Effector memory CD8-positive, alpha-beta T cell (primary cell): ENCODE measurements at places on chromosomes 13 and 19.

DNA sequence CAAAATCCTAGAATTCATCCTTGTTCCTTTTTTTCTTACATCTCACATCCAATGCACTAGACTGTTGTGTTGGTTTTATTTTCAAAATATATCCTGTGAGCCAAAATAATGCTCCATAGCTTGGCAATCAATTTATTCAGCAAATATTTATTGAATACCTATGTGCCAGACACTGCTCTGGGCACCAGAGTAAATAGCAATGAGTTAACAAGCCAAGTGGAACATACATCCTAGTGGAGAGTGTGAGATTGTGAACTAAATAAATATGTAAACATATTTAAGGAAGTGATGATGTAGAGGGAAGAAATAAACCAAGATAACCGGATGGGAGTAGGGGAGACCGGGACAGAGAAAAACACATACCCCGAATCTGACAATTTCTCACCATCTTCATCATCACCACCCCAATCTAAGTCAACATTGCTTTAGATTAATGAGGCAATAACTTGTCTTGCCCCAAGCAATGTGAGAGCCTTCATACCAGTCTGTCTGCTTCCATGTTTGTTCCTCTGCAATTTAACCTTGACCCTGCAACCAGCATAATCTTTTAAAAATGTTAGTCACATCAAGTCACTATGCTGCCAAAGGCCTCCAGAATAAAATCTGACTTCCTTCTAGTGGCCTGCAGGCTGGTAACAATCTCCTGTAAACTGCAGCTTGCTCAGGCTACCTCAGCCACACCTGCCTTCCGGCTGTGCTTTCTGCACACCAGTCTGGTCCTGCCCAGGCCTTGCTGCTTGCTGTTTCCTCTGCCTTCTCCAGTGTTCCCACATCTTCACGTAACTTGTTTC lies 199.2 kb downstream of the DLEU7 start:
- peaks cover 6% of the 10 kb centered on the region for H3K27me3 ChIP-seq
- no peak overlapping the region for H3K4me3 ChIP-seq
- no peaks in the 10 kb centered on the region for H3K36me3 ChIP-seq
- no peak overlapping the region for H3K27ac ChIP-seq

DNA sequence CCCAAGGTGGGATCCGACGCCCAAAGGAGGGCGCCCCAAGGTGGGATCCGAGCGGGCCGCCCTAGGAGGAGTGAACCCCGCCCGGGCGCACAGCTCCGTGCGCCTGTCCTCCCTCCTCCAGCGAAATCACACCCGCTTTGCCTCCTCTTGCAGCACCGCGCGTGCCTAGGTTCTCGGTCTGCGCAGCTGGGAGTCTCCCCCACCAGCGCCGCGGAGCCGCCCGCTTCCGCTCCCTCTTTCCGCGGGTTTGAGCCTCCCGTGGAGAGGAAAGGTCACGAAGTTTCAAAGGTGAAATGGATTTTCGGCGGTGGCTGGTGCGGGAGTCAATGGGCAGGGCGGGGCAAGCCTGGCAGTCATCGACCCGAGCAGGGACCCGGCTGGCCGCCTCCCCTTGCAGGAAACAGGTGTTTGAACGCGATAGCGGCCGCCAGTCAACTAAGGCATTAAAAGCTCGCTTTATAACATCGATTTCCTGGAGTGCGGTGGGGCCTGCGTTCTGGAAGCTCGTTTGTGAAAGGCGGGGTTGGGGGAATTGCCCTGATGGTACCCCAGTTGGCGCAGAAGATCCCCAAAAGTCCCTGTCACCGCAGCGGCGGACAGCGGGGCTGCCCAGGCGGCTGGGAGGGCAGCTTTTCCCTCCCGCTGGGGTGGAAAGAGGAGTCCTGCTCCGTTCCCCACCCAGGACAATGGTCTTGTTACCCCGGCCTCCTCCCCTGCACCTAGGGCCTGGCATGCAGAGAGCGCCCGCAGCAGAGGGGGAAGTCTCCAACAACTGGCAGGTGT lies 9.0 kb upstream of the SOX1 start:
- no peak for DNase-seq
- H3K4me1 ChIP-seq: peaks cover 2% of the 10 kb centered on the region
- H3K36me3 ChIP-seq: no peaks in the 10 kb centered on the region
- no peak overlapping the region for H3K4me3 ChIP-seq

DNA sequence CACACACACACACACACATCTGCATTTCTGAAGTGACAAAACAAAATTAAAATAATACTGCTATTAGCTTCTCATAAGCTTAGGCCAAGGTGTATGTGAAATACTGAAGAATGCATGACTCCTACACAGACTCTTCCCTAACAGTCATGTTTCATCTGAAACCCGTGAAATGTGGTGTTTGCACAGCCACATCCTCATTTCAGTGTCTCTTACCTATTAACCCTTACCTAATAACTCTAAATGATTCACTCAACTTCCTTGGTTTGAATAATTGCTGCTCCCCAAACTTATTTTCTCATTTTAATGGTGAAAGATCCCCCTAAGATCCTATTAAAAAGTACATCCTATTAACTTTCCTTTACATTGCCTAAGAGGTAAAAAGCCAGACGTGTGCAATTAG lies 117.6 kb downstream of the MIPEP start:
- no peak overlapping the region for H3K4me3 ChIP-seq
- H3K36me3 ChIP-seq: peaks cover 6% of the 10 kb centered on the region
- H3K27ac ChIP-seq: no peak overlapping the region
- no peak for DNase-seq
- H3K4me1 ChIP-seq: peaks cover 5% of the 10 kb centered on the region

DNA sequence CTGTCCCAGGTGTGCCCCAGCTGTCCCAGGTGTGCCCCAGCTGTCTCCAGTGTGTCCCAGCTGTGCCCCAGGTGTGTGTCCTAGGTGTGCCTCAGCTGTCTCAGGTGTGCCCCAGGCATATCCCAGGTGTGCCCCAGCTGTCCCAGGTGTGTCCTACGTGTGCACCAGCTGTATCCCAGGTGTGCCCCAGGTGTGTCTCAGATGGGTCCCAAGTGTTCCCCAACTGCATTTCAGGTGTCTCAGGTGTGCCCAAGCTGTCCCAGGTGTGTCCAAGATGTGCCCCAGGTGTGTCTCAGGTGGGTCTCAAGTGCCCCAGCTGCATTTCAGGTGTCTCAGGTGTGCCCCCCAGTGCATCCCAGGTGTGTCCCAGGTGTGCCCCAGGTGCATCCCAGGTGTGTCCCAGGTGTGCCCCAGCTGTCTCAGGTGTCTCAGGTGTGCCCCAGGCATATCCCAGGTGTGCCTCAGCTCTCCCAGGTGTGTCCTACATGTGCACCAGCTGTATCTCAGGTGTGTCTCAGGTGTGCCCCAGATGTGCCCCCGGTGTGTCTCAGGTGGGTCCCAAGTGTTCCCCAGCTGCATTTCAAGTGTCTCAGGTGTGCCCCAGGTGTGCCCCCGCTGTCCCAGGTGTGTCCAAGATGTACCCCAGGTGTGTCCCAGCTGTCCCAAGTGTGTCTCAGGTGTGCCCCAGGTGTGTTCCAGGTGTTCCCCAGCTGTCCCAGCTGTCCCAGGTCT lies 1.3 kb upstream of the GRK1 start:
- H3K27me3 ChIP-seq: peaks cover 25% of the 10 kb centered on the region

- H3K4me3 ChIP-seq: no peak overlapping the region
- H3K27me3 ChIP-seq: no peaks in the 10 kb centered on the region
- no peaks in the 10 kb centered on the region for H3K36me3 ChIP-seq
- no peak overlapping the region for H3K27ac ChIP-seq
- DNase-seq: no peak
- H3K4me1 ChIP-seq: no peaks in the 10 kb centered on the region
Observed at GRCh38 chr13:78497702-78498355, 105.5 kb downstream of the POU4F1 start.

DNA sequence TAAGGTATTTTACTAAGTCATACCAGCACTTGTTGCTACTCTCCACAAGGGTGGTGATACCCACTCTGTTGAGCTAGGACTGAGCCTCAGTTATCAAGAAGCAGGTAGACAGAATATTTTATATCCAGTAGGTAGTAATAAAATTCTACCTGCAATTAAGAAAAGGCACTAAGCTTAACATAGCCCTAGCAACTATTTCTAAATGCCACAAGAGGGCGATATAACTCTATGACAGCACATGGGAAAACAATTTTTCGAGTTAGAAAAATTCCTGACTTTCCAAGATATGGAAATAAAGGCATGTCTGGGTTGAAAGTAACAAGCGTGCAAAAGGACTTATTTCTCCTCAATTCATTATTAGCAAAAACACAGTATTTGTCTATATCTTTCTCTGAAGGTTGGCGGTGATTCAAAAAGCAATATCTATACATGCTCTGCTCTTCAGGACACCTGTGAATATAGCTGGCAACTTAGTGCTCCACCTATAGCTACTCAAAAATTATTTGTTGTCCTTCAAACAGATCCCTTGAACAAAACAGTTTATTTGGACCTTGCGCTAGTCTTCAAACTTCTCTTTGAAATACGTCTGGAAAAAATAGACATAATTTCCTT lies 14.7 kb downstream of the CCDC169 start:
- H3K27ac ChIP-seq: no peak overlapping the region
- no peaks in the 10 kb centered on the region for H3K4me1 ChIP-seq
- no peak for DNase-seq
- no peak overlapping the region for H3K4me3 ChIP-seq
- no peaks in the 10 kb centered on the region for H3K27me3 ChIP-seq

GRCh38 chr13:34901572-34901971 lies 40.5 kb upstream of the NBEA start:
- no peaks in the 10 kb centered on the region for H3K4me1 ChIP-seq
- no peak overlapping the region for H3K4me3 ChIP-seq
- no peak for DNase-seq
- H3K27me3 ChIP-seq: no peaks in the 10 kb centered on the region
- H3K27ac ChIP-seq: no peak overlapping the region
- H3K36me3 ChIP-seq: no peaks in the 10 kb centered on the region

DNA sequence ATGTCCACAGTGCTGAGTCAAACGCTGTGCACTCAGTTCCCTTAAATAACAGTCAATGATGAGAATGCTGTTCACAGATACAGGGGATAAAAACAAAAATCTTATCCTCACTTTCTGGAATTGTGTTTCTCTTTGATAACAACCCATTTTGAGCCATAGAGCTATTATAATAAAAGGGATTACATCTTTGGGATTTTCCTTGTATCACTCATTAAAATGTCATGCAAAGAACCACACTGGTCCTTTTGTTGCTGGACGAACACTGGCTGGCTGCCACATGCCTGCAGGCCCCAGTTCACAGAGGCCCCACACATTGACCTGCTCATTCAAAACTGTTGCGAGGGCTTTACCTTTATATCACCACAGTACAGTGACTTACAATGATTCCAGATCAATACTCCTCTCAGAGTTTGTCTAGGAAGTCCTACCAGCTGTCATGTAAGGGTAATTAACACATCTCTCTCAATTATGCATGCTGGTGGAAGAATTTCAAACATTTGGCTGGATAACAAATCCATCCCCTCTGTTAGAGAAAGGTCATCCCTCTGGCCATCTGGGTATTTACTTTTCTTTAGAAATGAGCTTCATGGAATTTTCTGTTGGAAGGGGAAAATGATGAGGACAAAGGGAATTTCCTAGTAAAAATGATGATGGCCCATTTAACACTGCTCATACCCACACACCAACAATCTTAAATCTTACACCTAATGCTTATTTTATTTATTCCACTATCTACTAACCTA lies 85.9 kb downstream of the MBNL2 start:
- H3K27me3 ChIP-seq: no peaks in the 10 kb centered on the region
- no peaks in the 10 kb centered on the region for H3K36me3 ChIP-seq
- H3K4me3 ChIP-seq: no peak overlapping the region
- H3K27ac ChIP-seq: no peak overlapping the region
- DNase-seq: no peak
- peaks cover 19% of the 10 kb centered on the region for H3K4me1 ChIP-seq

DNA sequence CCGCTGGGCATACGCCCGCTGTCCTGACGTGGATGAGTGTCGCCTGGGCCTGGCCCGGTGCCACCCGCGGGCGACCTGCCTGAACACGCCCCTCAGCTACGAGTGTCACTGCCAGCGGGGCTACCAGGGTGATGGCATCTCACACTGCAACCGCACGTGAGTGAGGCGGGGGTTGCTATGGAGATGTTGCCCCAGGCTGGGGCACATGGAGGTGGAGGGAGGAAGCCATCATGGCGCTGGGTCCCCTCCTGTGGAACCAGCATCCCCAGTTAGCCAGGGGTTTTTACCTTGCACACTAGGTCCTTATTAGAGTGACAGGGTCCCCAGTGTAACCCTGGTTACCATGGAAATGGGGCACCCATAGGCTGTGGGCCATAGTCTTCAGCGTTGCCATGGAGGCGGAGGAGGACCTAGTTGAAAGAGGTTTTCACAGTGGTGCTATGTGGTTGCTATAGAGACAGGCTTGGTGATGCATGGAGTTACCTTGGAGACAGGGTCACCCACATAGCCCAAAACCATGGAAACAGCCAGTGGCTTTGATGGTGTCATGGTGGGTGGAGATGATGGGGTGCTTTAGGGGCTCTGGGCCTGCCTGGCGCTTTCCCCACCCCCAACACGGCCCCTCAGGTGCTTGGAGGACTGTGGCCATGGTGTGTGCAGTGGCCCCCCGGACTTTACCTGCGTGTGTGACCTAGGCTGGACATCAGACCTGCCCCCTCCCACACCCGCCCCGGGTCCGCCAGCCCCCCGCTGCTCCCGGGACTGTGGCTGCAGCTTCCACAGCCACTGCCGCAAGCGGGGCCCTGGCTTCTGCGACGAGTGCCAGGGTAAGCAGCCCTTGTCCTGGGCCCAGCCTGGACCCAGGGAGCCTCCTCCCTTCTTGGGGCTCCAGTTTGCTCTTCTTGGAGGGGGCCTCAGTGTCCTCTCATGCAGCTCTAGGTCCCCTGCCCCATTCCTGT lies 27.1 kb downstream of the MEGF8 start:
- DNase-seq: peak; percentile 7
- no peak overlapping the region for H3K4me3 ChIP-seq
- no peaks in the 10 kb centered on the region for H3K36me3 ChIP-seq

GRCh38 chr19:47036097-47036651 lies 12.2 kb downstream of the TMEM160 start:
- H3K36me3 ChIP-seq: peaks cover 16% of the 10 kb centered on the region
- peak overlapping the region; percentile 80 for H3K4me3 ChIP-seq
- DNase-seq: no peak
- peaks cover 22% of the 10 kb centered on the region for H3K27me3 ChIP-seq
- peak overlapping the region; percentile 29 for H3K27ac ChIP-seq
- H3K4me1 ChIP-seq: peaks cover 11% of the 10 kb centered on the region

- no peak for DNase-seq
- no peaks in the 10 kb centered on the region for H3K27me3 ChIP-seq
- H3K36me3 ChIP-seq: peaks cover 29% of the 10 kb centered on the region
- H3K4me3 ChIP-seq: no peak overlapping the region
- H3K27ac ChIP-seq: no peak overlapping the region
Observed at GRCh38 chr19:576768-577438, 4.5 kb downstream of the BSG start.

GRCh38 chr19:29860492-29860891 lies 48.7 kb downstream of the CCNE1 start:
- H3K27ac ChIP-seq: no peak overlapping the region
- no peak for DNase-seq
- H3K36me3 ChIP-seq: no peaks in the 10 kb centered on the region
